ENCODE measurements at places on chromosomes 5 and 9. TPM values are rescaled to one million over a fixed set of nuclear protein-coding genes. Genes with fewer than 3 reads are reported as not detected.
A peak's percentile ranks its signal among the peaks of the same experiment; 100 is the strongest.

DNA sequence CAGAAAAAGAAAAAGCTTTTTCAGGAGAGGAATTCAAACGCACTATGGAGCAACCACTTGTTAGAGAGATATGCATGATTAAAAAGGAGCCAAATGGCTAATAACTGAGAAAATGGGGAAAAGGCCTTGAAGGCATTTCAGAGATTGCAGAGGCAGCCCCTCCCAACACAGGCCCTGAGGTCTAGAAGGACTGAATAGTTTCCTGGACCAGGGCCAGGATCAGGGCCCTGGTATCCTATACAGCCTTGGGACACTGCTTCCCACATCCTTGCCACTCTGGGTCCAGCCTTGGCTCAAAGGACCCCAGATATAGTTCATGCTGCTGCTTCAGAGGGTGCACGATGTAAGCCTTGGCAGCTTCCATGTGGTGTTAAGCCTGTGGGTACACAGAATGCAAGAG is 20.7 kb upstream of the FEM1C start:
- DNase-seq, result no peak
- H3K4me3 ChIP-seq, result no peak overlapping the region
- H3K36me3 ChIP-seq, result no peaks in the 10 kb centered on the region
- H3K27ac ChIP-seq, result no peak overlapping the region

GRCh38 chr5:109388407-109388806 is 21.4 kb downstream of the PJA2 start:
- no peaks in the 10 kb centered on the region for H3K36me3 ChIP-seq
- no peak overlapping the region for H3K4me3 ChIP-seq
- no peak overlapping the region for H3K27ac ChIP-seq
- H3K4me1 ChIP-seq, result peaks cover 65% of the 10 kb centered on the region

DNA sequence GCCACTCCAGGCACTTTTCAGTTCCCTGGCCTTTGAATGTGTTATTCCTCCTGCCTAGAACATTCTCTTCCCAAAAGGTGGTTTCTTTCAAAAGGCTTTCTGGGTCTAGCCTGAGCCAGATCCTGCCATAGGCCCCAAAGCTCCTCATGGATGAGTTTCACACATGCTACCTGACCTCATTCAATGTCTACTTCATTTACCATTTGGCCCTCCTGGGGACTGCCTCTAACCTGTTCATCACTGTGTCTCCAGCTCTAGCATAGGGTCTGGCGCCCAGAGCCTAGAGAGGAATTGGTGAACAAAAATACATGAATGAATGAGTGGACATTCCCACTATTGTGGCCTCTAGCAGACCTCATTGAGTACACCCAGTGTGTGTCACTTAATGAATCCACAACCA is 5.4 kb upstream of the P4HA2 start:
- H3K36me3 ChIP-seq, result no peaks in the 10 kb centered on the region
- no peak overlapping the region for H3K4me3 ChIP-seq
- no peak overlapping the region for H3K27ac ChIP-seq
- DNase-seq, result no peak
- H3K4me1 ChIP-seq, result no peaks in the 10 kb centered on the region

GRCh38 chr9:112764837-112765236 is 14.3 kb downstream of the SNX30 start:
- H3K27me3 ChIP-seq, result no peaks in the 10 kb centered on the region
- no peak for DNase-seq
- no peaks in the 10 kb centered on the region for H3K36me3 ChIP-seq
- no peaks in the 10 kb centered on the region for H3K4me1 ChIP-seq
- H3K27ac ChIP-seq, result no peak overlapping the region

DNA sequence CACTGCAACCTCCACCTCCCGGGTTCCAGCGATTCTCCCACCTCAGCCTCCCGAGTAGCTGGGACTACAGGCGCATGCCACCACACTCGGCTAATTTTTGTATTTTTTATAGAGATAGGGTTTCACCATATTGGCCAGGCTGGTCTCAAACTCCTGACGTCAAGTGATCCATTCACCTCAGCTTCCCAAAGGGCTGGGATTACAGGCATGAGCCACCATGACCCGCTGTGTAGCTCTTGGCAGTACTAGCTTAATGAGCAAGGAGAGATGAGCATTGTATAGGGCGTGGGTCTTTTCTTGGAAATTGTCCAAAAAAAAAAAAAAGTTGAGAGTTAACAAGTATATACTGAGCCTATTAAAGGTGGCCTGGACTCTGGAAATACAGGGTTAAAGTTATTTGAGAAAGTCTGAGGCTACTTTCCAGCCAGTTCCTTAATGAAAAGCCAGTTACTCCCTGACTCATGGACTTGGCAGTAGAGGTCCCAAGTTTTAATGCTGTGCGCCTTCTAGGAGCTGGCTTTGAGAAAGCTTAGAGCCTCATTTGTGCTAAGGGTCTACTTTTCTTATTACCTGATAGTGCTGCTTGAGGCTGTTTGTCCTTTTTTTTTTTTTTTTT is 4.2 kb upstream of the FGF18 start:
- no peaks in the 10 kb centered on the region for H3K36me3 ChIP-seq
- H3K4me3 ChIP-seq, result no peak overlapping the region
- H3K4me1 ChIP-seq, result peaks cover 19% of the 10 kb centered on the region
- H3K27ac ChIP-seq, result no peak overlapping the region
- H3K27me3 ChIP-seq, result no peaks in the 10 kb centered on the region

The ARL14EPL gene
- not detected for total RNA-seq

The PCDHB13 gene
- total RNA-seq, result 5.9 TPM

- no peak for DNase-seq
- H3K4me3 ChIP-seq, result no peak overlapping the region
- H3K27me3 ChIP-seq, result no peaks in the 10 kb centered on the region
- peaks cover 11% of the 10 kb centered on the region for H3K4me1 ChIP-seq
Observed at GRCh38 chr9:108056084-108056804, 566.7 kb upstream of the KLF4 start.

The GDF9 gene
- 0.61 TPM for total RNA-seq

- no peaks in the 10 kb centered on the region for H3K27me3 ChIP-seq
- H3K4me3 ChIP-seq, result no peak overlapping the region
- no peak for DNase-seq
- H3K27ac ChIP-seq, result no peak overlapping the region
- no peaks in the 10 kb centered on the region for H3K36me3 ChIP-seq
- H3K4me1 ChIP-seq, result no peaks in the 10 kb centered on the region
Observed at GRCh38 chr9:114278356-114278755, 44.5 kb upstream of the ORM1 start.

The C8G gene
- total RNA-seq, result 1.2 TPM

DNA sequence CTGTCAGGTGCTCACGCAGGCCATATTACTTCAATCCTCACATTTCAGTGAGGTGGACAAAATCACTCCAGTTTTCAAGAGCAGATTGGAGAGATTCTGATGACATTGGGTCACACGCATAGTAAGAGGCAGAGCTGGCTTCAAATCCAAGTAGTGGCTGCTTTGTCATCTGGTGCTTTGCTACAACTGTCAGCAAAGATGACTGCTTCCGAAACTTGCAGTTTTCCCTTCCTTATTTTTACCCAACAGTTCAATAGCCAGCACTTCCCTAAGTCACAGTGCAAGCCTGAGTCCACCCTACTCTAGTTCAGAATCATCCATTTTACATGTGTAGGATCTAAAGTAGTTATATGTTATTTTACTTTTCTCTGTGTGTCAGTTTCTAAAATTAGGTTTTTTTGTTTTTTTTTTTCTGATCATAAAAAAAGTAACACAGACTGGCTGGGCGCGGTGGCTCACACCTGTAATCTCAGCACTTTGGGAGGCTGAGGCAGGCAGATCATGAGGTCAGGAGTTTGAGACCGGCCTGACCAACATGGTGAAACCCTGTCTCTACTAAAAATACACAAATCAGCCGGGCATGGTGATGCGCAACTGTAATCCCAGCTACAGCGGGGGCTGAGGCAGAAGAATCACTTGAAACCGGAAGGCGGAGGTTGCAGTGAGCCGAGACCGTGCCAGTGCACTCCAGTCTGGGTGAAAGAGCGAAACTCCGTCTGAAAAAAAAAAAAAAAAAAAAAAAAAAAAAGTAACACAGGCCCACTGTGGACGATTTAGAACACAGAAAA is 49.6 kb downstream of the ANKDD1B start:
- H3K27me3 ChIP-seq, result no peaks in the 10 kb centered on the region
- no peak overlapping the region for H3K27ac ChIP-seq
- no peaks in the 10 kb centered on the region for H3K4me1 ChIP-seq
- DNase-seq, result no peak

GRCh38 chr9:73059247-73059646 is 92.4 kb upstream of the ANXA1 start:
- no peaks in the 10 kb centered on the region for H3K27me3 ChIP-seq
- no peak overlapping the region for H3K27ac ChIP-seq
- H3K4me1 ChIP-seq, result no peaks in the 10 kb centered on the region
- H3K4me3 ChIP-seq, result no peak overlapping the region

- no peak overlapping the region for H3K4me3 ChIP-seq
- H3K27ac ChIP-seq, result no peak overlapping the region
- H3K27me3 ChIP-seq, result no peaks in the 10 kb centered on the region
- no peaks in the 10 kb centered on the region for H3K36me3 ChIP-seq
Observed at GRCh38 chr9:127273326-127273725, 8.8 kb downstream of the GARNL3 start.

DNA sequence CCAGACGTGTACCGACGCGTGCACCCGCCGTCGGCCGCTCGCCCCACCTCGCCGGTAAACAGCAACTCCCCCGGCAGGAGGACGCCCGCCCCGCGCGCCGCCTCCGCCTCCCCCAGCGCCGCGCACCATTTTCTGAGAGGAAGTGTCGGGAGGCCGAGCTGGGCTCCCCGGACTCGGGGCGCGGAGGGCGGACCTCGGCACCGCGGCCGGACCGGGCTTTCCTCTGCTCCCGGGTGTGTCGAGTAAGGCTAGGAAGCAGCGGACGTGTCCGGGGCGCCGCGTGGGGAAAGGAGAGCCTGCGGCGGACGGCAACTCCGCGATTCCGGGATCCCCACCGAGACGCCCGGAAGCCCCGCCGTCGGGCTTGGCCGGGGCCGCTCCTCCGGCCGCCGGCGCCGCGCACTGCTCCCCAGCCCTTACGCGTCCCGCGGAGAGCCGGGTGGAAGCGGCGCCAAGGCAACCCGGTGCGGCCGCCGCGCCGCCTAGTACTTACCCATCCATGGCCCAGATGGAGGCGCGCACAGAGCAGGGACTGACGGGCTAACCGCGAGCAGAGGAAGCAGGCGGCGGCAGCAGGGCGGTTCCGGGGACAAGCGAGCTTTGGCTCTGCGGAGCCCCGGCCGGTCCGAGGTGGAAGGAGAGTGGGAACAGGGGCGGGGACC is at the start of gene PTBP3:
Gene PTBP3, minus strand, starts transcription at position 643 of the 662 bp plus-strand sequence. CDS start 35,754 bp downstream, outside the sequence.
- DNase-seq, result peak; percentile 84
- H3K4me1 ChIP-seq, result no peaks in the 10 kb centered on the region
- H3K4me3 ChIP-seq, result peak within 1 kb of the TSS; percentile 84
- no peaks in the 10 kb centered on the region for H3K27me3 ChIP-seq
